ENCODE measurements at places on chromosomes 2 and 18.
A peak's percentile ranks its signal among the peaks of the same experiment; 100 is the strongest.

GRCh38 chr18:9838144-9838877, 47.5 kb upstream of the TXNDC2 start:
- peak; percentile 36 for DNase-seq

- no peak for DNase-seq
Measured at GRCh38 chr18:69230204-69230603, 170.5 kb upstream of the DOK6 start.

DNA sequence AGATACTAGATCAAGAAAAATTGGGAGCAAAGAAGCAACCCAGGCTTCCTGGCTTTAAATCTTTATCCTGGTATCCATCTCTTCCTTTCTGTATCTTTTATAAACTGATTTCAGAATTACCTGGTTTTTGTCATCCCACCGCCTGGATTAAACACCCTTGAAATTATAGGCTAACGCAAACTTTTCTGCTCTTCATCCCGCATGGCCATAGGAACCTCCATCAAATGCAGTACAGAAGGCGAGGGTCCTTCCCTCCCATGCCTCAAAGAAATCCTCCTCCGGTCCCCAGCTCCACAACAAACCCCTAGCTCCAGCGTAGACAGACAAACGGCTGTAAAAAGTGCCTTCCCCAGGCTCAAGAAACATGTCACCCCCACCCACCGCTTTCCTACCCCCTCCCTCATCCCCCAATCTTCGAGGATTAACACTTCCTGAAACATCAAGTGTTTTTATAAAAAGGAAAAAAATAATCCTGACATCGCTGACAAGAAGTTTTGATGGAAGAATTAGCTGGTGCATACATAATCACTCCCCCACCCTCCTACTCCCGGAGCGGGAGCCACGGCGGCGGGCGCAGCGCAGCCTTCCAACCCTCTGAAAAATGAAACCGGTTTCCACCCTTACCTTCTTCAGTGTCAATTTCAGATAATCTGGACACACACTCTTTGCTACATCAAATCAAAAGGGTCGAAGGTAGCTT, 7.6 kb downstream of the DLX1 start:
- no peak for DNase-seq

DNA sequence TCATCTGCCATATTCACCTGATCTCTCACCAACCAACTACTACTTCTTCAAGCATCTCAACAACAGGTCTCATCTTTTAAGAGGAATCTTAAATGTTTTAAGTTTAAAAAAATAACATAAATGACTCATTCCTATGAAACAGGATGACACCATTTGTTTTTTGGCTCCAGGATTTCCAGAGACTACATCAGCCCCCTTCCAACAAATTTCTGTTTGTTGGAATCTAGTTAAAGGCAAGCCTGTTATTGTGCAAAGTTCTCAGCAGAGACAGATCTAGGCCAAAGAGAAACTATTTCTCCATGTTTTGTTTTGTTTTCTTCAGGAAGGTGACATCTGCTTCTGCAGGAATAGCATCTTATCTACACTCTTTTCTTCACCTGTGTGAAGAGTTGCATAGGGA, 204.8 kb upstream of the SH3BP4 start:
- no peak for DNase-seq

DNA sequence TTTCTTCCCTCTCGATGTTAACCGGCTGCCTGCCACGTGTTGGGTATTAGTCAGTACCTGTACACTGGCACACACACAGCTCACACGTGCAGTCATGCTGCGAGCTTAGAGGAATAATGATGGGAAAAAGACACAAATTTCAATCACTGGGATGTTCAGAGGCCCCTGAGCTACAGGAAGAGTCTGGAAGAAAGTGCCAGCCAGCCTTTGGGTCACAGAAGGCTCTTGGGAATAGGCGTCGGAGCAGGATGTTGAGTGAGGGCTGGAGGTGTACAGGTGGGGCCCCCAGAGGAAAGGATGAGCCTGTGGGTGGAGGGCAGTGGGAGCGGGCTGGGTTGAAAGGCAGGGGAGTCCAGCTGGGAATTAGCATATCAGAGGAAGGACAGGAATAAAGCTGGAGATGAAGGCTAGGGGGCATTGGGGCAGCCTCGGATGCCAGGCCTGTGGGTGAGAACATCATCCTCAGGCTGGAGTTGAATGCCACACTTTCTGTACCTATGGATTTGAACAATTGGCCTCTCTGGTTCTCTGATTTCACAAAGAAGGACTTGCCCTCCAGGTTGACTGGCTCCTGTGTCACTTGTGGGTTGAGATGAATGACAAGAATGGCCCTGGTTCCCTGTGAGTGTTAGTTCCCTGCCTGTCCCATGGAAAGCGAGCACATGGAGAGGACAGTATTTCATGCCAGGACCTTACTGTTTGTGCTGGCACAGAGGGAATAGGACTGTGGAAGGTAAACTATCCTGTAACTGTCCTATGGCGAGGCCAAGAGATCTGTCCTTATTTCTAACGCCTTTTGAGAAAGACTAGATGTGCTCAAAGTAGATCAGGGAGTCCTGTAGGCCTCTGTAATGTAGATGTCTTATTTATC, 40.6 kb downstream of the GREB1 start:
- DNase-seq: no peak

DNA sequence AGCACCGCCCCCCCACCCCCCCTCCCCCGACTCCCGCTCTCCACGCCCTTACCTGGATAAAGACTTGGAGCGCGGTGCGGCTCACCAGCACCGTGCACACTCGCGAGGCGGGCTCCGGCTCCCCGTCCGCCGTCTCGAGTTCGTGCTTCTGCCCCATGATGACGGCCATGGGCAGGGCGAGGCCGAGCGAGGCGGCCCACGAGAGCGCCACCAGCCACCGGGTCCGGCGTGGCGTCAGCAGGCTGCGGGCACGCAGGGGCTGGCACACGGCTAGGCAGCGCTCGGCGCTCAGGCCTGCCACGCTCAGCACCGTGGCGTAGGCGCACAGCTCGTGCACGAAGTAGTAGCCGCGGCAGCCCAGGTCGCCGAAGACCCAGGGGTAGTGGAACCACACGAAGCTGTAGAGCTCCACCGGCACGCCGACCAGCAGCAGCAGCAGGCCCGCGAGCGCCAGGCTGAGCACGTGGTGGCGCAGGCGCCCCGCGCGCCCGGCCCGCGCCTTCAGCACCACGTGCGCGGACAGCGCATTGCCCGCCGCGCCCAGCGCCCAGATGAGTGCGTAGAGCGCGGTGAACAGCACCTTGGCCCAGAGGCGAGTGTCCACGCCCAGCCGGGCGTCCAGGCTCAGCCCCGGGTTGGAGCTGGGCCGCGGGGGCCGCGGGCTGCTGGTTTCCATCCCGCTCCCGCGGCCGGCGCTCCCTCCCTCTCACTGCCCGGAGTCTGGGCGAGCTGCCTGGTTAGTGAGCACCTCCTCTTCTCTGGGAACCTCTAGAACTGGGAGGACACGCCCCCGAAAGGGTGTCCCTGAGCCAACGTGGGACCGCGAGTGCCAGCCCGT, at the start of gene NTSR2:
TSS of gene NTSR2 (minus strand) at position 742 of the 838 bp plus-strand sequence. CDS start at position 676, 66 bp downstream.
- peak; percentile 45 for DNase-seq

GRCh38 chr2:117523711-117524238, 290.7 kb upstream of the DDX18 start:
- DNase-seq: no peak

DNA sequence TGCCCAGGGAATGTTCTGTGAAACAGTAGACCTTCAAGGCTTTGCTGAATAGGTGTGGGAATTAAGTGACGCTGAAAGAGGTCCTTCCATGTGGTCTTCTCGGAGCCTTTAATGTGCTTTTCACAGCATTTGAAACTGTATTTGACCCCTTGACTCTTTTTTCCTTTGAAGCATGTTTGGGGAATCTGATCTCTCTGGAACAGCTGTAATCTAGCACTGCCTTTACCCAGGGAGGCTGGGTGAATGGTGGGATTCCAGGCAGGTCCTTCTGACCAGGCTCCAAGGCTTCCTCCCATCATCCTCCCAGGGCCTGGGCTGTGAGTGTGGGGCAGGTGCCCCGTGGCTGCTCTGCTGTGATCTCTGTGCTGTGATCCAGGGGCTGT, 4.2 kb downstream of the ZAP70 start:
- no peak for DNase-seq

DNA sequence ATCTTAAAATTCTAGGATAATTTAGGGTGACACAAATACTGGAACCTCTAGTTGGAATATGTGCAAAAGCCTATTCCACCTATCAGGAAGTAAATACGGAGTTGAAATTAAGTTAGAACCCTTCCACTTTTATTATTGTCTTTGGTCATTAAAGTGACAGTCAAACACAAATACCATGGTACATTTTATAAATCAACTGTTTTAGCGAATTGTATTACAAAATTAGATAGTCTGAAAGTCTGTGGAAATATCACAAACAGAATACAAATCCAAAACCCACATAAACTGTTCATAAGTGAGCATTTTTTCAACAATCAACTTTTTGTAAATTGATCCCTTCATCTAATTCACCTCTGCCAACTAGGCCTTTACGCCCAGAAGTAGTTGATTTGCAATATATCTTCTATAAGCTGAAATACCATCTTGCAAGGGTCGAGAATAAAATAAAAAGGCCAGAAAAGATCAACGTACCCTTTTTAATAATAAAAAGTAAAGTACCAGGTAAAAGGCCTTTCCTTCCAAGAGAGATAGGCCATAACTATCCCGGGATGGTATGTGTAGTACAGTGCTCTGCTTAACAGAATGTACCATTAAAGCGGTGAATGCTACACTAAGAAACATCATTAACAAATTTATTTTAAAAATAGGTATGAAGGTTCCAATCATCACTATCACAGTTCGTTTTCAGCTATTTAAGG, 1.3 kb downstream of the USP34 start:
- DNase-seq: no peak
